HL-60 (cell line): ENCODE measurements at places on chromosomes 1 and 21.

- DNase-seq: no peak
Observed at GRCh38 chr1:18158714-18159113, 51.1 kb downstream of the IGSF21 start.

- DNase-seq: no peak
Observed at GRCh38 chr1:8047686-8048445, 21.8 kb upstream of the ERRFI1 start.

DNA sequence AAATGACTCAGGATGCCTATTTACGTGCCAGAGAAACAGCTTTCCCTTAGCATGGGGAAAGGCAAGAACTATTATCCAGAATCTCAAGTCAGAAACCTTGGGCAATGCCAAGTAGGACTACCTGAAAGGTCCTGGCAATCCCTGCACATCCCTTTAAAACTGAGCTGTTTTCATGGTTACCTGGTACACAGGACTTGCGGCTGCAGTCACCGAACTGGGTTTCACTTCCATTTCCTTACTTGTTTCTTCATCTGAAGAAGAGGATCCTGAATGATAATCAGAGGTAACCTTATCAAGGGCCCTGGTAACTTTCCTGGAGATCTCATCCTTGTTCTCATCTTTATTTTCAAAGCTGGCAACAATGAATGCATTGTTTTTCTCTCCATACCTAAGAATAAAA is 14.3 kb downstream of the BTG3 start:
- no peak for DNase-seq

- DNase-seq: no peak
Observed at GRCh38 chr1:173496757-173497320, 19.7 kb downstream of the PRDX6 start.

GRCh38 chr1:61428146-61428545 is 296.8 kb downstream of the TM2D1 start:
- DNase-seq: no peak

DNA sequence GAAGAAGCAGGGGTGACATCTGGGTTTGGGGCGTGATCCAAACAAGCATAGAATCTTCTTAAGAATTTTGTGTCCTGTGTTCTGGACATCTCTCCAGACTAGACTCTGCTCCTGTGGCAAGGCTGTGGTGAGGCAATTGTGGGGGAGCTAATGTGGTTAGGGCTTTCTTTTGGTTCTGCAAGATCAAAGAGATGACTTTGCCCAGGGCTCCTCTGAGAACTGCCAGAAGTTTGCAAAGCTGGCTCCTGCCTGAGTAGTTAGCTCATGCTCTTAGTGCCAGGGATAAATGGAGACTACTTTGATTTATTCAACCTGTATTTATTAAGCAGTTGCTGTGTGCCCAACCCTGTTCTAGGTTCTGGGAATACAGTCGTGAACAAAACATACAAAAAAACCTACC is 34.0 kb upstream of the CRNN start:
- DNase-seq: no peak

DNA sequence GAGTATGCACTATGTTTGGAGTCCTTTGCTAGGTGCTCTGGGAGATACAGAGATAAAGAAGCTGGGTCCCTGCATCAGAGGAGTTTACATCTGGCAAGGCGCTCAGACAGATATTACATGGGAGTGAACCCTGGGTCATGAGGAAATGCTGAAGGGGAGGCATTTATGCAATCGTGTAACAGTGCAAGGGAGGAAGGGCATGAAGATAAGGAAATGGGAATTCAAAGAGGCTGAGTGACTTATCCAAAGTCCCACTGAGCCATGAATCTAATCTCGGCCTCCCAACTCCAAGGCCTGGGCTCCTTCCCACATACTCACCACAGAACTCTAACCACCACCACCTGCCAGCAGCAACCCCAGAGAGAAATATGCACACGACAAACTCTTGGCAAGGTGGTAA is 51.6 kb downstream of the FAM163A start:
- DNase-seq: peak; percentile 30

- DNase-seq: no peak
Observed at GRCh38 chr1:61732726-61733125, 7.8 kb upstream of the TM2D1 start.

DNA sequence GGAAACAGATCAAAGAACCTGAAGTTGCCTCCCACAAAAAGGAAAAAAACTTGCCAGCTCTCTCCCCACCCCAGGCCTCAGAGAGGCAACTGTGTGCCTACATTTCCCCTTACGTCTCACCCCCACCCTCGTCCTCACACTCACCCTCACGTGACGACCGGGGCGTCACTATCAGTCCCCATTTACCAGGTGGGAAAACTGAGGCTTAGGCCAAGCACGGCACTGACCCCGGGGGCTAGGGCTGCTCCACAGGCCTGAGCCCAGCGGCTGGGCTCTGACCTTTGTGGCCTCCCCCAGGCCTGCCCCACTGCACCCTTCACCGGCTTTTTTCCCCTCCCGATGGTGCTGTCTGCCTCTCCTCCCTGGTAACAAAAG is 51.5 kb upstream of the RUNX3 start:
- no peak for DNase-seq

DNA sequence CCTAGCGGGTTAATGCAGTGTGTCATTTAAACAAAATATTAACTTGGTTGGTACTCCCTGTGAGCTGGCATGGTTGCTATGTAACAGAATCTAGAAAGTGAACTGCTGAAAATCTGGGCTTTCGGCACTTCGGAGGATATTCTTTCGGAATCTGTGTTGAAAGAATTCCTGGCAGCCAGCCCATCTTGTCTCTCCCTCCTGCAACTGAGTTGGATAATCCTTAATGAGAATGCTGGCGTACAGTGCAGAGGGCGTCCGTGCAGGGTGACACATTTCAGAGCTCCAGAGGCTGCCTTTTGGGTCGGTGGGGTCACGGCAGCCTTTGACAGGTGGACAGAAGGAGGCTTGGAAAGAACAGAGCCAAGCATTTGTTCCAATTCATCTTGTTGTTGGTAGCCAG is 3.7 kb downstream of the KAZN start:
- DNase-seq: no peak

- no peak for DNase-seq
Observed at GRCh38 chr1:95506736-95507414, 272.9 kb downstream of the RWDD3 start.

- no peak for DNase-seq
Observed at GRCh38 chr1:154994269-154994587, 842 bp downstream of the LENEP start.

GRCh38 chr1:110565565-110565964 is 40.6 kb downstream of the KCNA2 start:
- no peak for DNase-seq

GRCh38 chr1:78176448-78176847 is 130.7 kb downstream of the GIPC2 start:
- no peak for DNase-seq

DNA sequence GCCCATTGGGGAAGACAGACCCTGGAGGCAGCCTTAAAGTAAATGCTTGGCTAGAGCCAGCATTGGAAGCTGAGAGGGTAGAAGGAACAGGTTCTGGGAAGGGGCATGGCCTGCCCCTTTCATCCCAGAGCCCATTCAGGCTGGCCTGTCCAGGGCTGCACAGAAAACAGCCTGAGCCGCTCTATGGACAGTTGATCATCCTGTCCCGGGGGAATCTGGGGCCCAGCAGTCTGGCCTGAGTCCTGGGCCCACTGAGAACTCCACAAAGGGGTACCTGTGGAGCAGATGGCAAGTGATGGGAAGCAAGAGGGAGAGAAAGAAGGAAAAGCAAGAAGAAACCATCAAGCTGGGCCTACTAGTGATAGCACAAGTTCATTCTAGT is 13.2 kb downstream of the TMEM81 start:
- DNase-seq: no peak

GRCh38 chr1:183227422-183228346 is 41.6 kb downstream of the LAMC2 start:
- DNase-seq: peak; percentile 60

- no peak for DNase-seq
Observed at GRCh38 chr1:64403331-64403730, 66.6 kb upstream of the CACHD1 start.

DNA sequence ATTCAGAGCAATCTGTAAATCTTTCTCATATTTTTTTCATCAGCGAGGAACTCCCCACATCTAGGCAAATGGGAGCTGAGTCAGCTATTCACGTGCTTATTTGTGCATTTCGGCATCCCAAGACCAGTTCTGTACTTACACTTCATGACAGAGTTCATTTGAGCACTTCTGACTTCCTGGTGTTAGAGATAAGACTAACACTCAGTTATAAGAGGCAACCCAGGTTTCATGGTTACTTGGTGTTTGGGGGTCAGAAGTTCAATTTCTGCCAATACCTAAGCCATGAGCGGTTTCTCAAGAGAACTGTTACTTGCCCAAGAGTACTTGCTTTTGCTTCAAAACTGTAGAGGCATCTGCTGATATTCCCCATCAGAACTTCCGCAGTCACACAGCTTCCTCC is 24.1 kb upstream of the DESI2 start:
- DNase-seq: peak; percentile 90

DNA sequence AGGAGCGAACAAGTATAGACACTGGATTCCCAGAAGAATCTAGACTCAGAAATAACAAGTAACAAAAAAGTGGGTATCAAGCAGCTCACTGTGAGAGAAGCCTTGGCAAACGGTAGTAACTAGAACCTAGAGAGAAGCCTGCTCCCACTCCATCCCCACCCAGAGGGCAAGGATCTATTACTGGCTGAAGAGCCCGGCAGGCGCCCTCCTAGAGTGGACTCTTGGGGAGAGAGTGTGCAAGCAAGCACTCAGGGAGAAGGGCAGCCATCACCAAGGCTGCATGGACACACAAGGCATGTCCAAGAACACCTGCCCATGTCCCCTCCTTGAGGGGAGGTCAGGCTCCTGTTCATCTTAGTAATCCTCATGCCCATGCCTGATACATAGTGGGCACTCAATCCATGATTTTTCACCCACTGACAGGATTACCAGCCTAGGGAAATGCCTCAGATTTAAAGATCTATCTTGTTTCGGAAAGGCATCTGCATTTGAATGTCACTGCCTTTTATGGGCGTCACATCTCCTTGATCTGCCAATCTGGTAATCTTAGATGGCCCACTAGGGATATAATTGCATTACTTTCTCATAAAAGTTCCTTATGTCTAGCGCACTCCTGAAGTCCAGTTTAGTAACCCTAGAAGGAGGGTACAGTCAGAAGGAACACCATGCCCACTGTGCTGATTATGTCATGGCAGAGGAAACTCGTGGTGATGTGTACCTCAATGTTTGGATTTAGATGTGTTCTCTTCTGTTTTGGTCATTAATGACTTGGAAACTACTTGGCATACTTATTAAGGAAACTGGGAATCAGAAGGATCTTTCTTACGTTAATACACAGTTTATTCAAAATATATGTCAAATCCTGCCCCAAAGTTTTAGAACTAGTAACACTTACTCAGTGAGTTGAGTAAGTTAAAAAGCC is 14.4 kb downstream of the CNN3 start:
- no peak for DNase-seq

DNA sequence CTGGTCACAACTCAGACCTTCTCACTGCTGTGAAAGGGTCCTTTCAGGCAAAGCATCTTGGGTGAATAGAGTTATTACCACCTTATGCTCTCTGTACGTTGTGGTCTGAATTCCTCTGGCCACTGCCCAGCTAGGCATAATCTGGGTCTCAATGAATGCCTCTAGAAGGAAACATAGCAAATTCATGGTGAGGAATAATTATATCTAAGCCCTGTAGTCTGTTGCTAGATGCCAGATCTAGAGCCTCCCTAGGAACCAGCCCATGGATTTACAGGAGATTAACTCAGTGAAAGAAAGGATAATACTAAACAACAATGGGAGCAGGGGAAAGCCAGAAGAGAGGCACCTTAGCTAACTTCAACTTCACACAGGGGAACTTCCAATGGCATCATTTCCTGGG is 2.4 kb upstream of the COL11A1 start:
- no peak for DNase-seq

DNA sequence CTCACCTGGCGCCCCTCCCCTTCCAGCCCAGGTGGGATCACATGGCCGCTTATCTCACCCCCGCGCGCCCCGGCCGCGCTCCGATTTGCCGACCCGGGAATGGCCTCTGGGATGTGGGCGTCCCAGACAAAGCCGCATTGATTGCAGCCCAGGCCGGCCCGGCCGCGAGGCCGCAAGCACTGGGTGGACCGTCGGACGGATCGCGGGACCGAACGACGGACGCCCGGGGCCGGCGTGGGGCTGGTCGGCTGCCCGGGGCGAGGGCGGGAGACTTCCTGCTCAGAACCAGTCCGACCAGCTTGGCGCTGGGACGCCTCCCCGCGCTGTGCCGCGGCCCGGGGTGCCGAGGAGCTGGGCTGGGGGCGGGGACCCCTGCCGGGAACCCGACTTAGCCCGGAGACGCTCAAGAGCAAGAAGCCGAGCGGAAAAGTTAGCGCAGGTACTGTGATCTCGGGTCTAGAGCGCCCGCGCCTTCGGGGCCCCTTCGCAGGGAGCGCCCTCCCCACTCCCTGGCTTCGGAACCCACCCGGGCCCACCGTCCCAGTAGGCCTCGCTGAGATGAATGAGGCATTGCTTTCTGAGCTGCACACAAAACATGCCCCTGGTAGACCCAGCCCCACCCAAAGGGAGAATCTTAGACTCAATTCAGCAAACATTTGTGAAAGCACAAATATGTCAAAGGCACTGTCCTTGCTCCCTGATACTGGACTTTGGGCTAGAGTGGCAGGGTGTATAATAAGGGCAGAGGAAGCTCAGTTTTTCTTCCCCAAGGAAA is 415 bp upstream of the LAD1 start:
- no peak for DNase-seq

DNA sequence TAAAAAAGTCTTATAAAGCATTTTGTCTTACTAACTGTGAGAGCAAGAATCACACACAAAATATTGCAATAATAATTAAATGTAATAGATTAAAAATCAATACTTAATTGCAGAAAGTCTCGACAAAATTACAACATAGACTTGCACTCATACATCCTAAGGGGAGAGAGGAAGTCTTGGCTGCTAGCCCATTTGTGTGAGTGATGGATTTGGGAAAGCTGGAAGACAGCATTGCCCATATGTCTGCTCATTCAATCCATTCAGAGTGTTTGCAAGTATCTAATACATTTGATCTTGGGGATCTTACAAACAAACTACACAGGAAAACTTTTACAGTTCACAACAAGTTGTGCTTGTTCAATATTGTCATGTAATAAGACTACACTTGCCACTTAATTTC is 140.5 kb downstream of the COL11A1 start:
- no peak for DNase-seq

GRCh38 chr1:71242239-71242638 is 161.4 kb upstream of the ZRANB2 start:
- DNase-seq: no peak

GRCh38 chr1:110594456-110595352 is 11.5 kb downstream of the KCNA2 start:
- no peak for DNase-seq
